ENCODE measurements at places on chromosomes 6 and 20.

DNA sequence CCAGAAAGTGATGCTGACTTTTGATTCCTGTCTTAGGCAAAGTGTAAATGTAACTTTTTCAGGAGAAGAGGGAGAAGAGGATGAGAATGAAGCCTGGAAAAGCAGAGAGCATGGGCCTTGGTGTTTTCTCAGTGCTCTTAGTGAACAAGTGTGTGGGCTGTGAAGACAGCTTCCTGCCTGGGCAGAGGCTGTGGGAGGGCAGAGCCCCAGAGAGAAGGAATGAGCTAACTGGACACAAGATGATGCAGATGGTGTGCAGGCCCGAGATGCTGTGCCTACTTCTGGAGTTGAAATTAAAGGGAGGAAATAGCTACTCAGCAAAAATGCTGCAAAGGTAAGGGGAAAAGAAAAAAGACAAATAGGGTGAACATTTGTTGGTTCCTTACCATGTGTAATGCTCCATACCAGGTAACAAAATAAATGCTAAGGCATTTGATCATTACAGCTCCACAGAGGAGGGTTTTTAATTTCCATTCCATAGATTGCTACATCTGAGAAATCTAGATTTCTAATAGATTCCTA, 87.0 kb upstream of the CEP162 start:
- no peak for DNase-seq

DNA sequence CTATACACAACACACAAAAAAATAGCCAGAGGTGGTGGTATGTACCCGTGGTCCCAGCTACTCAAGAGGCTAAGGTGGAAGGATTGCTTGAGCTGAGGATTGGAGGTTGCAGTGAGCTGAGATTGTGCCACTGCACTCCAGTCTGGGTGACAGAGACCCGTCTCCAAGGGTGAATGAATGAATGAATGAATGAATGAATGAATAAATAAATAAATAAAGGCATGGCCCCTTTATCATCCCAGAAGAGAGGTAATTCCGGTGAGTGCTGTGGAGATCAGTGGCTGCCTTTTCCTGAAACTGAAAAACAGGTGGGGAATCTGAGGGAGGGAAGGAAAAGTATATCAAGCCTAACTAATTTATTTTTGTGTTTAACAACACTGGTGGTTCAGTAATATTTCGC, 90.0 kb downstream of the JARID2 start:
- no peak for DNase-seq

DNA sequence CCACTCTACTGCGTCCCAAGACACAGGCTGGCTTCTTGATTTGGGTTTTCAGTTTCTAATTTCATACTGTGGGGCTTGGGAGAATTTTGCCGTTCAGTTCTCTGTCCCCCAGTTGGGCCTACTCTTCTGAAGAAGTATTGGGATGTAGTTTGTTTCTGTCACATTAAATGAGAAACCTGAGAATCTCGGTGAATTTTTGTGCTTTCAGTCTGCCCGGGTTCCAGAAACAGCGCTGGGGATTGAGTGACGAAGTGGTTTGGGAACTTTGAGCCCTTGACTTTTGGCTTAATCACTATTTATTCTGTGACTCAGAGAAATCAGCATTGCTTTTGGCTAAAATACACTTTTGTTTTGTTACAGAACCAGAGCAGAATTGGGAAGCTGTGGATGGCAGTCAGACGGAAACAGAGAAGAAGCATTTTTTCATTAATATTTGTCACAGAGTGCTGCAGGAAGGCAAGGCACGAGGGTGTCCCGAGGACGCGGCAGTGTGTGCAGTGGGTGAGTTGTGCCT, 74.0 kb downstream of the IGF2R start:
- DNase-seq: no peak

DNA sequence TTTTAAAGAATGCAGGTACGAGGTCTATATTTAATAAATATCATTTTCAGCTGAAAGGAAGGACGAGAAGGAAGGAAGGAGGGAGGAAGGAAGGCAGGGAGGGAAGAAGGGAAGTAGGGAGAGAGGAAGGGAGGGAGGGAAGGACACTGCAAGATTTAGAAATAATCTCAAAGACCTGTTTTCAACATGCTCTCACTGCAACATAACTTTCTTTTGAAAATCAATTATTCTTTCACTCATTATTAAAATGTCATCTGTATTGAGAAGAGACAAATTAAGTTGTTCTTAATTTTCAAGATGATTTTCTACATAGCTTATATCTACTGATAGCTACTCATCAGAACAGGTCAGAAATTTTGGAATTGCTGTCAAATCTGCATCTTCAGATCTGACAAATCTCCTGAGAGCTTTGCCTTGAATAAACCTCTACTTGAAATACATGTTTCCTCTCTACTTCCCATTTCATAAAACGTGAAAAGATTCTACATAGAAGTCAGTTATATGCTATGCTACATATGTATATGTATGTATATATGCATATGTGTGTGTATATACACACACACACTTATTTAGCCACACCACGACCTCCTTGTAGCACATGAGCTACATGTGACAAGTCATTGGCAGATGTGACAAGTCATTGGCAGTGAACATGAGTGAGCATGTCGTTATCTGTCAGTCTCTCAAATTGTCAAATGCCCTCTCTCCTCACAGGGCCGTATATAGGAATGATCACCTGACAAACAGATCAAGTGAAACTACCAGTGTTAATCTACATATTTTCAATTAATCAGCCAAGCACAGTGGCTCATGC, 241.6 kb downstream of the LY86 start:
- DNase-seq: no peak

GRCh38 chr6:110626442-110626841, 150.0 kb upstream of the SLC22A16 start:
- no peak for DNase-seq

GRCh38 chr20:36251426-36251825, 15.1 kb downstream of the AAR2 start:
- DNase-seq: no peak

- DNase-seq: no peak
Observed at GRCh38 chr6:28996844-28997510, 8.1 kb downstream of the ZNF311 start.

DNA sequence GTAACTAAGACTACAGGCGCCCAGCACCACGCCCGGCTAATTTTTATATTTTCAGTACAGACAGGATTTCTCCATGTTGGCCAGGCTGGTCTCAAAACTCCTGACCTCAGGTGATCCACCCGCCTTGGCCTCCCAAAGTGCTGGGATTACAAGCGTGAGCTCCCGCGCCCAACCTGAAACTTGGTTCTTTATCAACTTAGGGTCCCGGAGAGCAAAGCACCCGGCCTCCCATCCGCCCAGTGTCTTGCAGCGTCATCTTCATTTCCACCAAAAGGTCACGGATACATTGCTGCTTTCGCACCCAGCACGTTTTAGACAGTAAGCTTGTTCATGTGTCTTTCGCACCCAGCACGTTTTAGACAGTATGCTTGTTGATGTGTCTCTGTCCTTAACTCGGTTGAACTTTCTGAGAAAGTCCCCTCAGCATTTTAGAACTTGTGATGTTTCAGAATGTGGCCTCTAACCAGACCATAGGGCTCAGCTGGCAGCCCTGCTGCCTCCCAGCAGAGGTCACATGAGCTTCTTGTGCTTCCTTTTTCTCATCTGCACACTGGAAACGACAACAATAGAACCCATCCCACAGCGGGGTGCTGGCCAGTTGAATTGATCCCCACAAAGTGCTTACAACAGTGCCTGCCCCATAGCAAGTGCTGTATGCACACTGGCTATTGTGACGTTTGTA, 48.8 kb downstream of the PRR18 start:
- no peak for DNase-seq

DNA sequence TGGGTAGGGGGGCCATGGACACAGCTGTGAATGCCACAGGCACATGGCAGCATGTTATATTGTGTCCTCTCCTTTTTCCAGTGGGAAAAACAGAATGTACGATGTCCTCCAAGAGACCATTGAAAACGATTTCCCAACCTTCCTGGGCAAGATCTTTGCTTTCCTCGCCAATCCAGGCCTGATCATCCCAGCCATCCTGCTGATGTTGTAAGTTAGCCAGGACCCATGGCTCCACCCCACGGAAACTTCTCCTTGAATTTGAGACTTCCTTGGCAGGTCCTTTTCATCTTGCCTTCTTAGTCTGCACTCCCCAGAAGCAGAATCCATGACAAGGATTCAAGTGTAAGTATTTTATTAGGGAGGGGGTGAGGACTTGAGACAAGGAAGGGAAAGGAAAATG, 28.2 kb upstream of the NOP56 start:
- no peak for DNase-seq

DNA sequence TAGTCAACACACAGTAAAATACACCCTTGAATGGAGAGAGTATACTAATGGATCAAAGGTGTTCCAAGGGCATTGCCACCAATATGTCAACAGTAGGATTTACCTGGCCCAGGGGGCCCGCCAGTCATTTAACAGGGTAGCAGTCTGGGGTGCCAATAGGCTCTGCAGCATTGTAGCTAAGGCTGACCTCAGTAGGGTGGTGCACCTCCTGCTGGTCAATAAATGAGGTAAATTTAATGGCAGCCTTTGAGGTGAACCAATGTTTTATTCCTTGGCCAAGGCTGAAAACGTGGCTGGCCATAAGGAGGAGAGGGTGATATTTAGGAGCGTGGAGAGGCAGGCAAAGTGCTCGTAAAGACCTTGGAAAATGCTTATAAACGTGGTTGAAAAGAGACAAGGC, 147.2 kb downstream of the RPS12 start:
- DNase-seq: no peak

DNA sequence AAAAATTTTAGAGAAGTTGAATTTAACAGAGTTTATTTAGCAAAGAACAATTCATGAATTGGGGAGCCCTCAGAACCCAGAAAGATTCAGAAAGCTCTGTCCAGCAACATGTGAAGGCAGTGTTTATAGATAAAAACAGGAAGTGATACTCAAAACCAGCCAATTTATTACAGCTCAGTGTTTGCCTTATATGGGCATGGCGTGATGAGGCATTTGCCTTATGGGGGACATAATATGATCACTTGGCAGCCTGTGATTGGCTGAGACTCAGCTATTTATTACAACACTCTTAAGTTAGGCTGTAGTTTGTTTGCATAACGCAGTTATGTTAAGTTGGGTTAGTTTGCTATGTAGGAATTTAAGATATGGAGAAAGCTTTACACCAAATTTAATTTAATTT, 11.5 kb downstream of the HLA-DPA1 start:
- no peak for DNase-seq

GRCh38 chr6:165636402-165637048, 26.5 kb downstream of the PDE10A start:
- DNase-seq: peak; percentile 58

GRCh38 chr6:129280749-129281148, 397.8 kb downstream of the LAMA2 start:
- DNase-seq: no peak

DNA sequence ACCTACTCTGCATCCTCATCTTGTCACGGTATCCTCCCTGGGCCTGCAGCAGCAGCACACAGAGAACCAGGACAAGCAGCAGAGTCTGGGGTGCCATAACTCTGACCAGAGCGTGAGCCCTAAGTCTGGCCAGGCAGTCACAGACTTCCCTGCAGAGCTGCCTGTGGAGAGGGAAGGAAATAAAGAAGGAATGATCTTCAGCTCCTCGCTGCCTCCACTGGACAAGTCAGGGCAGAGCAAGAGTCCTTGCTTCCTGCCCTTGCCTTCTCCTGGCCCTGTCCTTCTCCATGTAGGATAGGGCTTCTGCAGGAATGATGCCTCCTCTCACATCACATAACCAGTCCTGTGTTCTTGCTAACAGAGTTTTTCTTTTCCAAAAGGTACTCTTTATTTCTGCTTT, 15.9 kb upstream of the WFDC11 start:
- DNase-seq: no peak

- no peak for DNase-seq
Observed at GRCh38 chr6:141682391-141682790, 450.3 kb upstream of the GJE1 start.

DNA sequence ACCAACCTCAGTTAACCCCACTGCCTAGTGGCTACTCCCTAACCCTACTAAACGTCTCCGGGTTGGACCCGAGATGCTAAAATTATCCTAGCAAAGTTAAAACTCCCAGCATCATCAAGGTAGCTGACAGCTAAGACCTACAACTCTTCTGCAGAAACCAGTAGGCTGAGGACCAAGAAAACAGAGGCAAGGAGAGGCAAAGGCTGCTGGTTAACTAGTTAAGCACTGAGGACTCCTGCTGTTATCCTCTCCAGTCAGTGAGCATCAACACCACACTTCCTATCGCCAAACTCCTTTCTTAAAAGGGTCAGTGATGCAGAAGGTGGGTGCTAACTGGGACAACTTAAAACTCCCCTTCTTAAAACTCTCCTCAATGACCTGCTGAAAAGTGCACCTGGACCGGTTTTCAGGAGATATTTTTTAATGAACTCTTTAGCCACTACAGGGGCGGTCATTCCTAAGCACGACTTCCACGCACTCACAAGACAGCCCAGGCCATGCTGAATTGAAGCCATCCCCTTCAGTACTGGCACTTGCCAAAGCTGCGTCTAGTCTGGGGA, 1.7 kb downstream of the TRERF1 start:
- no peak for DNase-seq

DNA sequence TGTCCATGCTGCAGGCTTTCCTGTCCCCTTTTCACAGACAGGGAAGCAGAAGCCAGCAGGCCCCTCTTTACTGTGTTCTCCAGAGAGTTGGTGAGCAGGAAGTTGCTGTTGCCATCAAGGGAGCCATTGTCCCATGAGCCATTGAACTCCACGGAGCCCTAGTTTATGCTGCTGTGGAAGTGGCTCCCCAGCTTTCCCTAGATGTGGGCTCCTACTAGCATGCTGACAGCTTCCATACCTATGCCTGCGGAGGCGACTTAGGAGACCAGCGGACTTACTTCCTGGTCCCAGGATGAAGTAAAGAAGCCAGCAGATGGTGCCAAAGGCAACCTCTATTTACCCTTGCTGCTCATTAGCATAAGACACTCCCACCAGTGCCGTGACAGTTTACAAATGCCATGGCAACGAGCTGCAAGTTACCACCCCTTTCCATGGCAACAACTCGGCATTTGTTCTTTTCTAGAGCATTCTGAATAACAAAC, 30.8 kb upstream of the FKBP1A start:
- DNase-seq: peak; percentile 36

GRCh38 chr6:117501722-117502121, 19.2 kb downstream of the DCBLD1 start:
- no peak for DNase-seq

- no peak for DNase-seq
Observed at GRCh38 chr6:24334285-24334684, 23.6 kb downstream of the DCDC2 start.

DNA sequence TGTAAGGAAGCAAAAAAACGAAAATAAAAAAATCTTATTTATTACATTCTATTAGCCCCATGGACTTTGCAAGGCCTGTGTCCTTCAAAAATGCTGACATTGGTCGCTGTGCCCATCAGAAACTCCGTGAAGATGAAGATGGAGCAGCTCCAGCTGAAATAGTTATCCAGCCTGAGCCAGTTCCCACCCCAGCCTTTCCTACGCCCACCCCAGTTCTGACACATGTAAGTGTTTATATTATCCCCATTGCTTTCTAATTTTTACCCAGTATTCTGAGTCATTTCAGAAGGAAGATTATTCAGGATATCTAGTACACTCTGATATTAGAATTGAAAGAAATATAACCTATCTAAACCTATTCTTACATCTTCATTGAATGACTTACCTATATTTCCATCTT, 217.7 kb downstream of the ARHGAP18 start:
- DNase-seq: no peak
